H1 (cell line): ENCODE measurements at places on chromosomes 16 and 17. TPM values are rescaled to one million over a fixed set of nuclear protein-coding genes. Genes with fewer than 3 reads are reported as not detected.

DNA sequence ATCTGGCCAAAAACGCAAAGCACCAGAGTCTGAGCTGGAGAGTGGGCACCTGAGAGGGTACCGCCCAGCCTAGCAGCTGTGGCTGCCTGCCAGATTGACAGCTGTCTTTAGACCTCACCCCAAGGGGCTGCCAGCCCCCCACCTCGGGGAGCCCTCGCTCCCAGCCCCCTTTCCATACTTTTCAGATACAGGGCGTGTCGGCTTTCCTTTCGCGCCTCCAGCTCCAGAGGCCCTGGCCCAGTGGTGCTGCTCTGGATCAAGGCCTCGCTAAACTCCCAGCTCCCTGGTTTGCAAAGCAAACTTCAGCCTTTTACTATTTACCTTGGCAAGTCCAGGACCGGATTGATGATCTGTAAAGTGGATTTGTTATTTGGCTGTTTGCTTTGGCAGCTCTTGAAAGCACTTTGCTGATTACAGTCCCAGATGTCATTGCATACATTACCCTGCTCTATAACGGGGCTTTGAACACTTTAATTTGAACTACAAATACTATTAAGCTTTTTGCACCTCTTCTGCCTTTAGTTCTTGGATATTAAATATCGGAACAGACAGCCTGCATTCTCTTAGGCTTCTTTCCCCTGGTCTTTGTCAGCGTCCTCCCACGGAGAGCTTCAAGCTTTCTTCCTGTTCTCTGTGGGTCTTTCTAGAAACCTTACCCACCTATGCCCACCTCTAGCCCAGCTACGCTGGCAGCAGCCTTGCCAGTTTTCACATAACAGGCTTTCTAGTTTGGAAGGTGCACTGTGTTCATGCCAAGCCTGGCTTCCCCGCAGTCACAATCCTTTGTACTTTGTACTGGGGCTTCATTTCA lies 63.6 kb upstream of the TBX2 start:
- no peaks in the 10 kb centered on the region for H3K4me1 ChIP-seq
- no peaks in the 10 kb centered on the region for H3K36me3 ChIP-seq
- no peak overlapping the region for H3K27ac ChIP-seq
- H3K4me3 ChIP-seq: no peak overlapping the region
- no peak for DNase-seq

- H3K4me3 ChIP-seq: no peak overlapping the region
- H3K36me3 ChIP-seq: no peaks in the 10 kb centered on the region
- H3K4me1 ChIP-seq: no peaks in the 10 kb centered on the region; the same call in 1 of the 2 replicates
- H3K27me3 ChIP-seq: no peaks in the 10 kb centered on the region
- no peak for DNase-seq
- no peak overlapping the region for H3K27ac ChIP-seq
Measured at GRCh38 chr16:19329932-19330331, 44.4 kb downstream of the CLEC19A start.

DNA sequence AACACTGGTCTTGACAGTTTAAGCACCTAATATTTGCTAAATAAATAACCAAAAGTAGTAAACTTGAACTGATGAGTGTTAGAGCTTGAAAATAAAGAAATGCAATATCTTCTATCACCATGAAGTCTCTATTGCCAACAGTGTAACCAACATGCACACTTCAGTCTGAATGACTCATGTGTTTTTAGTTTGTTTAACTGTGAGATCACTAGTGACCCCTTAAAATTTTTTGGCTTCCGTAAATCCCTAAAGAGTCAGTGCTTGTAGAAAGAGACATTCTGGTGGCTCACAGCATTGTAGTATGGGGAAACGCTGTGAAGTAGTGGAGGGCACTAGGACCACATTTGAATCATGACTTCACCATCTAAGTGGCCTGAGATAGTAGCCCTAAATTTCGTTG lies 341.1 kb downstream of the PMP22 start:
- no peak overlapping the region for H3K27ac ChIP-seq
- H3K27me3 ChIP-seq: no peaks in the 10 kb centered on the region
- H3K36me3 ChIP-seq: no peaks in the 10 kb centered on the region

- no peaks in the 10 kb centered on the region for H3K36me3 ChIP-seq
- no peak overlapping the region for H3K4me3 ChIP-seq
- DNase-seq: peak; percentile 80
Measured at GRCh38 chr17:54754560-54754959, 146.1 kb upstream of the TOM1L1 start.

- H3K4me3 ChIP-seq: no peak overlapping the region
- H3K4me1 ChIP-seq: peaks cover 17% of the 10 kb centered on the region
- no peaks in the 10 kb centered on the region for H3K27me3 ChIP-seq
- no peaks in the 10 kb centered on the region for H3K36me3 ChIP-seq
- H3K27ac ChIP-seq: no peak overlapping the region
Measured at GRCh38 chr16:57615813-57616212, 12.6 kb upstream of the ADGRG1 start.

Gene ACSF2
- total RNA-seq: 16.1 and 16.3 TPM in 2 replicates
